ENCODE measurements at places on chromosomes 7 and 10.

GRCh38 chr10:74771054-74771453 lies 55.3 kb upstream of the KAT6B start:
- DNase-seq = no peak

DNA sequence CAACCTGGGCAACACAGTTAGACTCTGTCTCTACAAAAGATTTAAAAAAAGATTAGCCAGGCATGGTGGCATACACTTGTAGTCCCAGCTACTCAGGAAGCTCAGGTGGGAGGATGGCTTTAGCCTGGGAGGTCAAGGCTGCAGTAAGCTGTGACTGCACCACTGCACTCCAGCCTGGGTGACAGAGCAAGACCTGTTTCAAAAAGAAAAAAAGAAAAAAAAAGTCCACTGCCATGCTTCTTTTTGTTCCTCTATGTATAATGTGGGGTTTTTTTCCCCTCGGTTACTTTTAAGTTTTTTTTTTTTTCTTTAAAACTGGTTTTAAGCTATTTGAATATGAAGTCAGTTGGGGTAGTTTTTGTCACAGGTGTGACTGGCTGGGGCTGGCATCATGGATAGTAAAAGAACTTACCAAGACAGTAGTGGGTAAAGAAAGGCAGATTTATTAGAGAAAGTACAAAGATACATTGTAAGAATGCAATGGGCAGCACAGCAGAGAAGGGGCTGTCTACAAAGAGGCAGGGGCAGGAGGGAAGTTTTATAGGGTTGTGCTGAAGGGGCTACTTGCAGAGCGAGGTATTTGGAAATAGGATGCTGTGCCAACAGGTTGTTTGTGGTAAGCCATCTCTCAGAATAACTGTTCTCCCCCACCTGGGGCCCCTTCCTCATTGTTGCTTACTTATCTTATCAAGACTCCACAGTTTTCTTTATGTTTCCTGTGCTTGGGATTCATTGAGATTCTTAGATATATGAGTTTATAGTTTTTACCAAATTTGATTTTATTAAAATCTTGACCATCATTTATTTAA lies 177.3 kb downstream of the PHTF2 start:
- DNase-seq = no peak

DNA sequence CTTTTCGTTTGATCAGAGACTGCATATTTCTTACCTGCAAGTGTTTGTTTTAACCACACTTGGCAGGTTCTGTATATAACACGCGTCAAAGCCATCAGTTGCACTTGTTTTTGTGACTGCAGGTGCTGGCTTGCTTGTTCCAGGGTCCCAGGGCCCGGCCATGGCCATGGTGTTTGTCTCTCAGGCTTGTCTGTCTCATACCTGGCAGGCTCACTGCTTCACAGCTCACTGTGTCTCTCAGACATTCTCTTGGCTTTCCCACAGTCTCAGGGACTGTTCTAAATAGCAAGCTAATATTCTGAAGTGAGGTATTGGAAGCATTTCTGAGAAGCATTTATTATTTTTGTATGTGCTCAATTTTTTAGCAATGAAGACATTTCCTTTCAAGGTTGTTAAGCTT lies 46.9 kb downstream of the GPR141 start:
- no peak for DNase-seq

DNA sequence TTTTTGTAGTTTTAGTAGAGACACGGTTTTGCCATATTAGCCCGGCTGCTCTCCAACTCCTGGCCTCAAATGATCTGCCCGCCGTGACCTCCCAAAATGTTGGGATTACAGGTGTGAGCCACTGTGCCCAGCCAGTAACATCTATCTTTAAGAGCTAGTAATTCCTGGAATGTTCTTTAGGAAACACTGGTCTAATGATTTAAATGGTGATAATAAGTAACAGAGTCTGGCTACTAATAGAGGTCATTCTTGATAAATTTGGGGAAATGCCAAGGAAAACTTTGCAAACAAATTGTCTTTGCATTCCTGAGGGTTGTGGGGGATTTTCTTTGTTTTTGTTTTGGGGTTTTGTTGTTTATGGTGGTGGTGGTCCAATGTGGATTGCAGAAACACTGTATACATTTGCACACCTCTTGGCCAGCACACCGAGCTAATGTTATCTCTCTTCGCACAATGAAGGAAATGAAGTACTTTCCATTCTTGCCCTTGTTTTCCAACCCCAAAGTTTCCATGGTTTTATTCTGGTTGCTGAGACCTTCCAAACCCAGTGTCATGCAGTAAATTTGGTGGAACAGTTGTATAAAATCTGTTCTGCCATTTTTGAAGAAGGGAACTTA lies 51.3 kb upstream of the WIPF3 start:
- DNase-seq = no peak
